ENCODE measurements at places on chromosomes 3 and 15. TPM values are rescaled to one million over a fixed set of nuclear protein-coding genes. Genes with fewer than 3 reads are reported as not detected.

DNA sequence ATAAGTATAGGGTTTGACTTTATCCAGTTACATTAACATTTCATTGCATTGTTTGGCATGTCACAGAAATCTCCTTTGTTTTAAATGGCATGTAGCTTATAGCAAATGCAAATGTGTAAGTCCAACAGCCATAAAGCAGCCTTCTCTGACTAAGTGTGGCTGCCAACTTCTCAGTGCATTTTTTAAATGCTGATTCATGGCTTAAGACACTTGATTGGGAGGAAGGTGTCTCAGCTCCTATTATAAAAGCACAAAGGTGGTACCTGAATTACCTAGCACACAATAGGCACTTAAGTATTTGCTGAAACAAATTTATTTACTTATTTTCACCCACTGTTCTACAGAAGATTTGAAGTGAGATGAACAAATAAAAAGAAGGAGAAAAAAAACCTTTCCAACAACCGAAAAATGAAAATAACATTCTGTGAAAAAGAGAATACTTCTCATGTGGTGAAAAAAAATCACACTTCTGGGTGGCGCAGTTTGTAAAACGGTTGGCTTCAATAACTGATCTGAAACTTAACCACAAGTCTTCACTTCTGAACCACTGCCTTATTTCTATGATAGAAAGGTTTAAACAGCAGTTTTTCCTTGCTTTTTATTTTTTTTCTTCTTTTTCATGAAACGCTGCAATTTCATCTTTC, 105.5 kb upstream of the ICE2 start:
- peak overlapping the region; percentile 71 for H3K4me3 ChIP-seq
- peak overlapping the region; percentile 94 for H3K27ac ChIP-seq
- peaks cover 73% of the 10 kb centered on the region for H3K4me1 ChIP-seq
- peak; percentile 79 for DNase-seq
- H3K27me3 ChIP-seq = no peaks in the 10 kb centered on the region
- peaks cover 10% of the 10 kb centered on the region for H3K36me3 ChIP-seq

DNA sequence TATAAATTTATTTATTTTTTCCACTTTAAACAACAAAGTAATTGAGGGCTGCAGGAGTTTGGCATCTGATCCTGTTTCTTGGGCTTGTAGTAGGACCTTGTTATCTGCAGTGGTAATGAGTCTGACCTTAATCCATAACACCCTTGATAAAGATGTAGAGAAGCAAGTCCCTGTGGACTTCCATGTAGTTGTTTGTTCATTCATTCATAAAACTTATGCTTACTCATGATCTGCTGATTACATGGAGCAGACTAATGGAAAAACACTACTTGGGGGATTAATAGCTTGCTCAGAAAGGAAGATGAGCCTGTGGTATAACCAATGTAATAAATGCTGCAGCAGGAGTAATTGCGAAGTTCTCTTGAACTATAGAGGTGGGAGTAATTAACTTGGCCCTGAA, 271.5 kb upstream of the TBL1XR1 start:
- H3K36me3 ChIP-seq = no peaks in the 10 kb centered on the region
- H3K27me3 ChIP-seq = no peaks in the 10 kb centered on the region
- no peak overlapping the region for H3K27ac ChIP-seq
- DNase-seq = no peak

GRCh38 chr15:67815036-67815592, 10.2 kb upstream of the SKOR1 start:
- H3K27ac ChIP-seq = no peak overlapping the region
- H3K27me3 ChIP-seq = peaks cover 33% of the 10 kb centered on the region
- no peak overlapping the region for H3K4me3 ChIP-seq
- no peaks in the 10 kb centered on the region for H3K4me1 ChIP-seq
- no peak for DNase-seq

PIK3CA gene
- total RNA-seq = 18.5 TPM

RTP3 gene
- not detected for total RNA-seq

ARPP21 gene
- not detected for total RNA-seq
